ENCODE measurements at places on chromosomes 1 and 21.

GRCh38 chr1:28447679-28448078 lies 58.2 kb upstream of the RCC1 start:
- no peak for DNase-seq

DNA sequence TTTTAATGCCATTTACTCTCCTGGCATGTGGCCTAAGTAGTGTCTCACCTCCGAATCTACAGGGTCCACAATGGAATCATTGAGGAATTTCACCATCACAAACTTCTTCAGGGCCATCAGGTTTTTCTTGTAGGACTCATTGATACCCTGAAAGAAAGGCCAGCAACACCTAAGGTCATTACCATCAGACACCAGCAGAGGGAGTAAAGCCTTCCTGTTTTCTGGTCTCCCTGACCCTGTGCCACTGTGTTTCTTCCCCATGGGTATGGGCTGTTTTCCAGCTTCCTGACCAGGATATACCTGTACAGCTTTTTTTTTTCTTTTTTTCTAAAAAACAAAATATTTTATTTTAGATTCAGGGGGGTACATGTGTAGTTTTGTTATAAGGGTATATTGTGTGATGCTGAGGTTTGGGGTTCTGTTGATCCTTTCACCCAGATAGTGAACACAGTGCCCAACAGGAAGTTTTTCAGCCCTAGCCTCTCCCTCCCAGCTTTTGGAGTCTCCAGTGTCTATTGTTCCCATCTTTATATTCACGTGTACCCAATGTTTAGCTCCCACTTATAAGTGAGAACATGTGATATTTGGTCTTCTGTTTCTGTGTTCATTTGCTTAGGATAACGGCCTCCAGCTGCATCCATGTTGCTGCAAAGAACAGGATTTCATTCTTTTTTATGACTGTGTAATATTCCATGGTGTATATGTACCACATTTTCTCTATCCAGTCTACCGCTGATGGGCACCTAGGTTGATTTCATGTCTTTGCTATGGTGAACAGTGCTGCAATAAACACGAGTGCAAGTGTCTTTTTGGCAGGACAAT lies 18.3 kb downstream of the PPT1 start:
- DNase-seq = peak; percentile 9

- no peak for DNase-seq
These were observed 586 bp downstream of the COL24A1 start for GRCh38 chr1:86155807-86156565.

DNA sequence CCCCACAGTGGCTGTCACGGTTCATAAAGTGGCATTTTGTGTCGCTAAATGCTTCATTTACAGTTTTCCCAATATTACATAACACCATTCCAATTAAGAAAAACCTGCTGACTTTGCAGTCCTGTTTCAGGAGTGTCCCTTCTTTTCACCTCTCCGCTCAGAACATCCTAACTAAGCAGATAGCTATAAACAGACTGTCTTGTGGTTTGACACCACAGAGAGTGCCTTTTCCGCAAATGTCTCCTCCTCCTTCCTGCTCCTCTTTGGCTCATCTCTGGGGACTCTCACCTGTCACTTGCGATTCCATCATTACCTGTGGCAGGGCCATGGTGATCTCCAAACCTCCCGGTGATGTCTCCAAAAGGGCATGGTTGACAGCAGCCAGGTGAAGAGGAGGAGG lies 119.0 kb downstream of the CNIH3 start:
- no peak for DNase-seq

GRCh38 chr1:156286061-156286460 lies 1.9 kb downstream of the TMEM79 start:
- no peak for DNase-seq

GRCh38 chr1:12177999-12178441 lies 11.2 kb downstream of the TNFRSF1B start:
- no peak for DNase-seq

DNA sequence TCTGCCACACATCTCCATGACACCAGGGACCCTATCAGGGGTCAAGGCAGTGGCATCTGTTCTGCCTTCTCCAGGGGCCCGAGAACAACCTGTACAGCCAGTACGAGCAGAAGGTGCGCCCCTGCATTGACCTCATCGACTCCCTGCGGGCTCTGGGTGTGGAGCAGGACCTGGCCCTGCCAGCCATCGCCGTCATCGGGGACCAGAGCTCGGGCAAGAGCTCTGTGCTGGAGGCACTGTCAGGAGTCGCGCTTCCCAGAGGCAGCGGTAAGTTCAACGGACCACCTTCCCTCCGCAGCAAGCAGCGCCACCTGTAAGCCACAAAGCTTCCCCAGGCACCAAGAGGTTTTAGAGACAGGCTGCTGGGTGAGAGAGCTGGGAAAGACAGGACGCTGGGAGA lies 15.9 kb downstream of the MX2 start:
- no peak for DNase-seq

DNA sequence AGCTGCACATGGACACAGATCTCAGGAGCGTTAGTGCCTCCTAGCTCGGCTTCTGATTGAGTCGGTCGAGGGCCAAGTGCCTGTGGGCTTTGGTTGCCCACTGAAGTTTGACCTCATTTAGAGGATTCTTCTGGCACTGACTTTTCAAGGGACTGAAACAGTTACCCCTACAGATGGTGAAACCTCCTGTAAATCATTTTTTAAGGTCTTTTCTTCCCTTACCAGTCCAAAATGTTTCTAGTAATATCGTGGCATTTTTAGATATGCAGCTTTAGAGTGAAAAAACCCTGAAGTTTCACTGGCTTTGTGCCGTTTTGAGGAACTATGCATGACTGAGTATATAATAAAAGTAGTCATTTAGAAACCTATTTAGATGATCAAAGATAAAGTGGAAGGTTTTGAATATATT lies 34.7 kb upstream of the L1TD1 start:
- DNase-seq = no peak

- no peak for DNase-seq
These were observed 4.1 kb downstream of the KRTAP13-4 start for GRCh38 chr21:30434033-30434631.

DNA sequence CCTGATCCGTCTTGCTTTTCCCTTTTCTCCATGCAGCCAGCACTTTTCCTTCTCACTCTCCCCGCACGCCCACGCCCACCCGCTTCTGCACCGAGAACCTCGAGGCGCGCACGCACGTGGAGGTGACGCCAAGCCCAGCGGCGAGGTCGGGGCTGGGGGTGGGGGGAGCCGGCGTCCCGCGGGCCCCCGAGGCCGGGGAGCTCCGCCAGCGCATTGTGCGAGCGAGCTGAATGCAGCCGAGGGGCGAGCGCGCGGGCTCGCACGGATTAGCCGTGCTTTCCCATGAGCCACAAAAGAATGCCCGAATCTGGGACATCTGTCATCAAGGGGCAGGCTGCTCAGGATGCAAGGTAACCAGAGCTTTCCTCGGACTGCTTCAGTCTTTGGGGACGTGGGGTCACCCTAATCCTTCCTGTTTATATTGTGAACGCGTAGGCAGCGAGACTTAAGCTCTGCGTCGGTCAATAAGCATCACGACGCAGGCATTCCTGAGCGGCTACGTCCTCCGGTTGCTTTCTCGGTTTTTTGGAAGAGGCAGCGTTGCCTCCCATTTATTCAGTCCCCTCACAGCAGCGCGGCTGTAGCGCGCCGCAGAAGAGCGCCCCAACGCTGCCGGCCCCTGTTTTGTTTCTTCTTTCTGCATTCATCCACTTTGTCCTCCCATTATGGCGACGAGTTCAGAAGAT lies 67.3 kb upstream of the AKT3 start:
- peak; percentile 19 for DNase-seq

- DNase-seq = no peak
These were observed 81.1 kb downstream of the NR5A2 start for GRCh38 chr1:200108659-200109058.

DNA sequence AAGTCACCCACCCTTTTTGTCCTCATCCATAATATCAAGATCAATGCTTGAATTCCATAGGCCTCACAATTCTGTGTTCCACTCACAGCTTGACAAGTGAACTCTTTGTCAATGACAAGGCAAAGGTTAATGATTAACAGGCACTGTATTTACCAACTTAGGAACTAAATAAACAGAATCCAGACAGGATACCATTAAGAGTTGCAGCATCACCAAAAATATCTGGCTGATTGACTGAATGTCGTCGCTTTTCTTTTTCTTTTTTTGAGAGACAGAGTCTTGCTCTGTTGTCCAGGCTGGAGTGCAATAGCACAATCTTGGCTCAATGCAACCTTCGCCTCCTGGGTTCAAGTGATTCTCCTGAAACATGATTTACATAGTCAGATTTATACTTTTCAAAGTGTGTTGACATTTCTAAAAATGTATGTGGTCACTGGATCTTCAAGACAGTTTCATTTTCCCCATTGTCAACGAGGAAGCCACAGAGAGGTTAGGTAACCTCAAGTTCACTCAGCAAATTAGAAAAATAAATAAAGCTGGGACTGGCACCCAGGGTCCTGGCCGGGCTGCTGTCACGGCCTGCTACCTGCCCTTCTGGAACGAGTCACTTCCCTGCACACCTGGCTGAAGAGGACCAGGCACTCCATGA lies 81.0 kb downstream of the PDE9A start:
- DNase-seq = no peak

DNA sequence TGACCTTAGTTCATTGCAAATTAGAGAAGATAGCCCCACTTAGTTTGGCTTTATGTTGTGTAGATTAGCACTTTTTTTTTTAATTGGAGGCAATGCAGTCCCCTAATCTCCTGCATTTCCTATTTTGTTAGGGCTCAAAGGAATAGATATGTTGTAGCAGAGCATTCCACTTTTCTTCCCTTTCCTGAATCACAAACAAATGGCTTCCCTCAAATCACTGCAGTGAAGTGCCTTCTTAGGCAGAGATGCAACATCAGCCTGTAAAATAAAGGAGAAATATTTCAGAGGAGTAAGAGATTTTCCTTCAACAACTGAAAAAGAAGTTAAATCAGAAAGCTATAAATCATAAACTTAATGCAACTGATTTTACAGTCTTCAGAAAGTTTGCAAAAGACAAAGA lies 271.8 kb upstream of the C1orf105 start:
- no peak for DNase-seq

GRCh38 chr1:211643324-211644212 lies 31.9 kb downstream of the NEK2 start:
- DNase-seq = no peak

- DNase-seq = no peak
These were observed 161.3 kb downstream of the GALNT2 start for GRCh38 chr1:230228236-230228897.

GRCh38 chr1:45499415-45499769 lies 481 bp downstream of the CCDC163 start:
- DNase-seq = no peak

DNA sequence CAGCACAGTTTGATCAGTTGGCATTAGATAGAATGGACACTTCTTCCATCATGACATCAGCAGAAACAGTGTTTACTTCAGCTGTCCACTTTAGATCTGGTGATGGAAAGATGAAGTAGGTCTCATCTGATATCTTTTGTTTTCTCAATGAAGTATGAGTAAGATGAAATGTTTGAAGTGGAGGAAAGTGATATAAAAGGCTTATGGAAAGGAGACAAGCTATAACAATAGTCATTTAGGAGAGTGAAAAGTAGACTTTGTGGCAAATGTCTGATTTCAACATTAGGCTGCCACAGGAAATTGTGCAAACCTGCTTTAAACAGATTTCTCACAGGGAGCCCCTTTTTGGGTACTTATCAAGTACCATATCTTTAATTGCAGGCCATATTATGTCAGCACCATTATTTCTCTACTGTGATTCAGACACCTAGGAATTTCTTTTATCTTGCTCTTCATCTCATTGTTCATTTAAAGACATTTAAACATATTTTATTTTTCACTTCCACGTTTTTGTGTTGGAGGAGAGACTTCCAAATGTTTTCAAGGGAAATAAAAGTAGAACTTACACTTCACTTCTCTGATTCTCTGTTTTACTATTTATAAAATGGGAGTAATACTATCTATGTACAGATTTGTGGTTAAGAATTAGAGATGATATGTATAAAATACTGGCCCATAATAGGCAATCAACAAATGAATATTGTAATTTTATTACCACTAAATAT lies 18.1 kb downstream of the PDC start:
- no peak for DNase-seq

DNA sequence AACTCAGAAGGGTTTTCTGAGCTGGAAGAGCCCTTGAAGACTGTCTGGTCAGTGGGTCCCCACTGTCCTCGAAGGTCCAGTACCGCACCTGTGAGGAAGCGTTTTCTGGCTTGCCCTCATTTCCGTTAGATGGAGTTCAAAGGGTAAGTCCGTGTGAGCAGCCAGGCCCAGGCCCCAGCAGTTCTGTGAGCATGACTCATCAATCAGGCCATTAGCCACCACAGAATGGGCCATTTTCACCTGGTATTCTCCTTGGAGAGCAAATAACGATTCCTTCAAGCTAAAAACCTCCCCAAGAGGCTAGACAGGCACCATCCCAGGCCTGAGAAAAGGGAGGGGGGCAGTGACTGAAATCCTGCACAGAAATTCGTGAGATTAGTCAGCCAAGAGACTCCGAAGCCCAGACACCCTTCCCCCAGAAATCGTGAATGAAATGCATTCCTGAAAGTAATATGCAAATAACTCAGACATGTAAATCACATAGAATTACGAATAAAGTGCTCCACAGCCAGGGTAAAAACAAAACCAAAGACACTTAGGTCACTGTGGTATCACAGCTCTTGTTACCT lies 66.0 kb downstream of the BCAR3 start:
- DNase-seq = no peak

DNA sequence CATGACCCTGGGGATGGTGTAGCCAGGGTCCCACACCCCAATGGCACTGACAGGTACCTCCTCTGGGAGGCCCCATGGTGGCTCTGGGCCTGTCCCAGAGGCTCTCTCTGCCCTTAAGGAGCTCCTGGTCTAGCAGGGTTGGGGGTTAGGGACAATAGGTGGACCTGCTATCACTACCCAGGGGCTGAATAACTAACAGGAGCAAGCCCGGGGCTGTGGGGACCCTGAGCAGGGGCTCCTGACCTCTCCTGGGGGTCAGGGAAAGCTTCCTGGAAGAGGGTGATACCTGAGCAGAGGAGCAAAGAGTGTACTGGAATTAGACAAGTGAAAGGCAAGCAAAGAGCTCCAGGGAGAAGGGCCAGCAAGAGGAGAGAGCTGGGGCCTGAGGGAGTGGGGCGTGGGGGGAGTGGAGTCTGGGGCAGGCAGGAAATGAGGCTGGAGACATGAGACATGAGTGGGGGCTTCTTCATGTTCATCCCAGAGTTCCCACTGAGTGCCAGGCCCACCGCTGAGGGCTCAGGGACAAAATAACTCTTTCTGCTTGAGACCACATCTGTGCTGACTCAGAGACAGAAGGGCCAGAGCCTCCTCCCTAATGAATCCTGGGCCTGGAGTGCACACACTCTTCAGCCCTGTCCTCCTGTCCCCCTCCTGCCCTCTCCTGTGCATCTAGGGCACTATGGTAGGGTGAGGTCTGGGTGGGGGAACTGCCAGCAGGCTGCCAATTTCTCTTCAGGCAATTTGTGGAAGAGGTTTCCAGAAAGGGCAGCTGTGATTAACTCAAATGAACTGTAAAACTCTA lies 517.6 kb downstream of the PTPRU start:
- no peak for DNase-seq

DNA sequence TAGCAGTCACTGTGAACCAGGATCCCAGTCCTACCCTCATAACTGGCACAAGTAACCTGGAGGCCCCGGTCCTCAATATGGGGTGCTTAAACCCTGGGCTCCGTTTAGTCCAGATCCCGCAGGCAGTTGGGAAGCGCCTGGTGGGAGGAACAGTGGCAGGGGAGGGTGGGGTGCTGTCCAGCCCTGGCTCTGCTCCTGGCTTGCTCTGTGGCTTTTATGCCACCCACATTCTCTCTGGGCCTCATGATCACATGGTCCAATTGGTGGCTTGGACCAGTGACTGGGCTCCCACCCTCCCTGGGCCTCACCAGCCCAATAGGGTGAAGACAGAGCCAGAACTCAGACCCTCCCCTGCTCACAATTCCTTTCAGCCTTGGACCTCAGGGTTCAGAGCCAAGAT lies 2.9 kb downstream of the CD164L2 start:
- DNase-seq = no peak

GRCh38 chr21:38847556-38847955 lies 41.8 kb downstream of the ETS2 start:
- DNase-seq = no peak

Measured in substantia nigra (tissue), 51 donors.